ENCODE measurements at places on chromosomes 16 and 17.

DNA sequence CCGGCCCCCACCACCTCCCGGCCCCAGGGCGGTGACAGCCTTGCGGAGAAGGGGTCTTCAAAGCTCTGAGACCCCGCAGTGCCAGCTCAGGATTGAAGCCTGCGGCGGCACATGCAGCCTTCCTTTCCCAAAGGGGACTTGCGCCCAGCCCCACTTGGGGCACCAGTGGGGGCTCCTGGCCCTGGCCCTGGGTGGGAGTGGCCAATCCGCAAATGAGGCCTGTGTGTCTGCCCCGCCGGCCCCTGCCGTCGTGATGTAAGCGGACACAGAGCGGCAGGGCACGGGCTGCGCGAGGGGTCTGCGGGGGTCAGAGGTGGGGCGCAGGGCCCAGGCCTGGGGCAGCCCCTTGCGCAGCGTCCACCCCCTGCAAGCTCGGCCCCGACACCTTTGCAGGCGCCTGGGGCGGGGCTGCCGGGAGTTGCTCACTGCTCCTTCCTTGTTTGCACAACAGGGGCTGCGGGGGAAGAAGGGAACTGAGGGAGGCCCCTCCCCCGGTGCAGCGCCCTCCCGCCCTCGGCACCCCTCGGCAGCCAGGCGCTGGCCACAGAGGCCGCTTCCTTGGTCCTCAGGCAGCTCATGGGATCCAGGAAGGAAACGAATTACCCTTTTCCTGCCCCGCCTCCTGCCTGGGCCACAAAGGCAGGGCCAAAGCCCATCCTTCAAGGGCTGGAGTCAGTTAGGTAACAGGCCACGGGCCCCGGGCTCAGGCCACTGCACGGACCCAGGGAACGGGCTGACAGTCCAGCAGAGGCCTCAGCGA lies 2.9 kb downstream of the SLC16A3 start:
- no peak for DNase-seq

GRCh38 chr16:6857575-6857974 lies 475.1 kb upstream of the RBFOX1 start:
- DNase-seq, result no peak

DNA sequence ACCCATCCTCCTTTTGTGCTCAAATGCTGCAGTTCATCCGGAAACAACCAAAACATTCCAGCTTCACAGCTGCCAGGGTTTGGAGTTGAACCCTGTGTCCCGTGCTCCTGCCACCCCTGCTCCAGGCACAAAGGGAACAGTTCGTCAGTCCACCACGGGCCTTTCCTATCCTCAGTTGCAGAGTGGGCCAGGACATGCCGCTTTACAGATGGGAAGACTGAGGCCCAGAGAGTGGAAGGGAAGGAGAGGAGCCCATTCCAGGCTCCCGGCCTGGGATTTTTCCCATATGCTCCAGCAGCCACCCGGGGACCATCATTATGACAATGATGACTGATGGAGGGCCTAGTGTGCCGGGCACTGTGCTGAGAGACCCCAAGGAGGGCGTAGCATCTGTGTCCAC lies 27.6 kb downstream of the RAI1 start:
- no peak for DNase-seq

DNA sequence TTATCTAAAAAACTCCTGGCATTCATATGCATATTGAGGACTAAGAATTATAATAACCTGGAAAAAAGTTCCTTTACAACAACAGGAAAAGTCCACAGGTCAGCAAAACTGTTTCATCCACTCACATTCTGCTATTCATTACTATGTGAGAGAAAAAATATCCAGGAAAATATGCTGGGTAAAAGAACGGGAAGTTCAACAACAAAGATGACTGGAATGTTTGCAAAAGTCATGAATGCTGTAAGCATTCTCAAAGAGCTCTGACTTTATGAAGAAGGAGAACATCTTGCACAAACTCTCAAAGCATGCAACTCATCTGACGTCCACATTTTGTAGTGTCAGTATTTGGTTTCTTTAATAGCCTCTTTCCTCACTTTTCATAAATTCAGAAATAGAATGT lies 56.9 kb upstream of the ALDH3A1 start:
- no peak for DNase-seq

DNA sequence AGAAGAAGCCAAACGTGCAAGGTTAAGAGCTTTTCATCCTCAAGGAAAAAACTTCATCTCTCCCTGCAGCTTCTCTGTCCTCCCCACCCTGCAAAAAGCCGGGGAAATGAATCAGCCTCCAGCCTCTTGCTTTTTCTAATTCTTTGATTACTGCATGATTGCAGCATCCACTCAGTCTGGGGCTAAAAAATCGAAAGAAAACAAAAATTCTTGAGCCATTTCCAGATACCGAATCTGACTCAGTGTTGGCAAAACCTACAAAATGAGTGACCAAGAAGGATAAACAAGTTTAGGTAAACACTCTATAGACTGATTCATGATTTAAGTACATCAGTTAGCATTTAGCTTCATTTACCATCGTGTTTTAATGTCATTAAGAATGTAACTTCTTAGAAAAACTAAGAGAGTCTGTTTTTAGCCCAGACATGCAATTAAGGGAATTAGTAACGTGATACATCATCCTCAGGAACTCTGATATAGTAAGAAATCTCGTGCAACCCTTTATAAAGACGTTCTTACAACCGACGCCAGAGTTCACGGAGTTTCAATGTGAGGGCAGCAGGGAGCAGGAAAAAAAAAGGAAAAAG lies 287.3 kb upstream of the FOXF1 start:
- no peak for DNase-seq

DNA sequence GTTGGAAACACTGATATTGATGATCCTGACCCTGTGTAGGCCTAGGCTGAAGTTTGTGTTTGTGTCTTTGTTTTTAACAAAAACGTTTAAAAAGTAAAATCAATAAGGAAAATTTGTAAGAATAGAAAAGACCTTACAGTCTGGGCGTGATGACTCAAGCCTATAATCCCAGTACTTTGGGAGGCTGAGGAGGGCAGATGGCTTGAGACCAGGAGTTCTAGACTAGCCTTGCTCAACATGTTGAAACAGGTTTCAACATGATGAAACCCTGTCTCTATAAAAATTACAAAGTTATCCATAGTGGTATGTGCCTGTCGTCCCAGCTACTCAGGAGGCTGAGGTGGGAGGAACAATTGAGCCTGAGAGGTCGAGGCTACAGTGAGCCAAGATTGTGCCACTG lies 18.3 kb upstream of the TOM1L1 start:
- DNase-seq, result no peak

DNA sequence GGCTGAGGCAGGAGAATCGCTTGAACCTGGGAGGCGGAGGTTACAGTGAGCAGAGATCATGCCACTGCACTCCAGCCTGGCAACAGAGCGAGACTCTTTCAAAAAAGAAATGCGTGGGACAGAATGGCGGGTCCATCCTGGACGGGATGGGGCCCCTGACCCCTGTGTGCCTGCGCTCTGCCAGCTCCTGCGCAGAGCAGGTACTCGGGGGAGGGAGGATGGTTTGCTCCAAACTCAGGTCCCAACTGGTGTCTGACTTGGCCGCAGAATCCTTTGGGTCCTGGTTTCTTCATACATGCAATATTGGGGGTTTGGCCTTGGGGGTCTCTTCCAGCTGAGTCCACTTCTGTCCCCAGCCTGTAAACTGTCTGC lies 10.4 kb downstream of the CHMP6 start:
- DNase-seq, result no peak

DNA sequence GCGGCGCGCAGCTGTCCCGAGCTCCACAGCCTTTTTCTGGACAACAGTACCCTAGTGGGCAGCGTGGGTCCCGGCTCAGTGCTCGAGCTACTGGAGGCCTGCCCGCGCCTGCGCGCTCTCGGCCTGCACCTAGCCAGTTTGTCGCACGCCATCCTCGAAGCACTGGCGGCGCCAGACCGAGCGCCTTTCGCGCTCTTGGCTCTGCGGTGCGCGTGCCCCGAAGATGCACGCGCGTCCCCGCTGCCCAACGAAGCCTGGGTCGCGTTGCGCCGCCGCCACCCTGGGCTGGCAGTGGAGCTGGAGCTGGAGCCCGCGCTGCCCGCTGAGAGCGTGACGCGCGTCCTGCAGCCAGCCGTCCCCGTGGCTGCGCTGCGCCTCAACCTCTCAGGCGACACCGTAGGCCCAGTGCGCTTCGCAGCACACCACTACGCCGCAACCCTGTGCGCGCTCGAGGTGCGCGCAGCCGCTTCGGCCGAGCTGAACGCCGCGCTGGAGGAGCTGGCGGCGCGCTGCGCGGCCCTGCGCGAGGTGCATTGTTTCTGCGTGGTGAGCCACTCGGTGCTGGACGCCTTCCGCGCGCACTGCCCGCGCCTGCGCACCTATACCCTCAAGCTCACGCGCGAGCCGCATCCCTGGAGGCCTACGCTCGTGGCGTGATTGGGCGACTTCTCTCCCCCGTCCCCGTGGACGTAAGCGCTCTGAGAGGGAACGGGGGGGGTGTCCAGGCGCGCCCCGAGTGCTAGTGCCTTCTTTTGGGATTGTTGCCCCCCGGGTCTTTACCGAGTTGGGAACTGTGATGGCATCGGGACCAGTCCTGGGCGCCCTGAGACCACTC lies 1.2 kb upstream of the HSF4 start:
- no peak for DNase-seq

DNA sequence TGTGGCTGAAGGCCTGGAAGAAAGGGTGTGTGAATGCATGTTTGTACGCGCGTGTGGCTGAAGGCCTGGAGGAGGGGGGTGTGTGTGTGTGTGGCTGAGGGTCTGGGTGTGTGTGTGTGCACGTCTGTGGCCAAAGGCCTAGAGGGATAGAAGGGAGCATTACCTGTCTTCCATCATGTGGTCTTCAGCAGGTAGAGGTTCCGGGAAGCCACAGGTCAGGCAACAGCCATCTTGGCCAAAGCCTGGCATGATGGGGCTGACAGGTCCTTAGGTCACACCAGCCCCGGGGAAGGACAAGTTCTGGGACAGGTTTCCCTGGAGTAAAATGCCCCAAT lies 5.2 kb downstream of the LITAFD start:
- no peak for DNase-seq

DNA sequence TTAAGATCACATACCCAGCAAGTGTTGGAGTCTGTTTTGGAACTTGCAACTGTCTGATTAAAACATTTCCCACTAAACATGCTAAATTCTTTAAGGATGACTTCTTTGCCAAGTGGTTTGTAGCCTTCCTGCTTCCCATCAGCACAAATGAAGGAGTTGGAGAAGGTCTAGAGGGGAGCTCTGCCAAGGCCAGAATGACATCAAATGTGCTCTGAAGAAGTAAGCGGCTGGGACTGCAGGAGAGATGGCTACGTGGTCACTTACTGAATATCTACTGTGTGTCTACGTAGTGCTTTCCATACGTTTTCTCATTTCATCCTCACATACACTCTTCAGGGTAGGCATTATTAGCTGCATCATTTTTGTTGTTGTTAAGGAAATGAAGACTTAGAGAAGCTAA lies 135.7 kb upstream of the NLRP1 start:
- no peak for DNase-seq

GRCh38 chr17:6457688-6458459 lies 13.6 kb downstream of the PIMREG start:
- DNase-seq, result no peak

- DNase-seq, result no peak
These were observed 129.6 kb downstream of the CPPED1 start for GRCh38 chr16:12674071-12674470.

DNA sequence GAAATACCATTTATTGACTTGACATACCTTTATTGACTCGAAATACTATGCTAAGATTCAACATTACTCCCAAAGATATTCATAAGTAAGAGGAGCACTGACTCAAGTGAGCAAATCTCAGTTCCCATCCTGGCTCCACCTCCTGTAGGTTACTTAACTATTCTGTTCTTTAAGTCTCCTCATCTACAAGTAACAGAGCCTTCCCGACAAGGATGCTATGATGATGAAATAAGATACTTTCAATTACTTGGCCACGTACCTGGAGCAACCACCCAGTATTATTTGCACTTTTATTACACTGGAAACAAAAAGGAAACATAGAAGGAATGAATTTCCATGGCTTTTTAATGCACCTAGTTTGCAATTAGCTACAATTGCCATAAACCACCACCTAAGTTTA lies 16.3 kb downstream of the KANSL1 start:
- DNase-seq, result no peak

GRCh38 chr17:20612635-20613034 lies 33.1 kb downstream of the CDRT15L2 start:
- no peak for DNase-seq

- DNase-seq, result no peak
These were observed 54.9 kb upstream of the WSB1 start for GRCh38 chr17:27239046-27239445.

GRCh38 chr16:3305109-3306068 lies at the start of the genes TIGD7 and ZNF75A:
TIGD7 (minus strand) TSS chr16:3305430; CDS start chr16:3300614, 4,816 bp downstream.
ZNF75A (plus strand) TSS chr16:3305497; CDS start chr16:3308429, 2,932 bp downstream.
- DNase-seq, result no peak

GRCh38 chr16:29743827-29744531 lies 1.8 kb downstream of the C16orf54 start:
- no peak for DNase-seq

GRCh38 chr17:2749784-2750181 lies 331 bp upstream of the CCDC92B start:
- DNase-seq, result no peak

DNA sequence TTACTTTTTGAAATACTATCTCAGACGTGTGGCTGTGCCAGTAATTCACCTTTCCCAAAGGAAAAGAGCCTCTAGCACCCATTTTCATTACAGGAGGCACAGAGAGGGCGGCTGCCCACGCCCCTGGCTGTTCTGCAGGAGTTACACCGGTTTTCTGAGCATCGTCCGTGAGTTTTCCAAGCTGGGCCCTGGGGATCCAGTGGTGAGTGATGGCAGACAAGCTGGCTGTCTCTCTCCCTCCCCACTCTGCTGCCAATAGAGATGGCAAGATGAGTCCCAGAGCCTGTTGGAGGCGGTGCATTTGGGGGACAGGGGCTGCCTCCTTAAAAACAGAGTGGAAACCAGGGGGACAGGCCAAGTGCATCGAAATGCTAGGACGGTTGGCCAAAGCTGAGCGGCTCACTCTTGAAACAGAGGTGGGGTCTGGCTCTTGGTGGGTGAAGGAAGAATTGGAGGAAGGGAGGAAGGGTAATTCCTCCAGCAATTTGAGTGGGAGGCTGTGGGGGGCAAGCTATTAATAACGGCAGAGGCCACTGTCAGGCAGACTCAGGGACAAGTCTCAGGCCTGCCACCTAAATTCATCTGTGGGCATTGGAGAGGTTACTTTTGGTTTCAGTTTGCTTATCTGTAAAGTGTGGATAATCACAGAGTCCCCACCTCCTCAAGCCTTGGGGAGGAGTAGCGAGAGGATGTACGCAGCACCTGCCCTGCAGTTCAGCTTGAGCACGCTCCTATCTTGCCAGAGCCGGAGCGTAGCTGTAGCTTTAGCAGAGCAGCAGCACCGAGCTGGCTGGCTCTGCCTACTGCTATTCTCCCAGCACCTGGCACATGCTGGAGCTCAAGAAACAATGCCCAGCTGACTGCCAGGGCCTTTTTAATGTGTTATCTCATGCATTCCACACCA lies 7.5 kb upstream of the NOS2 start:
- no peak for DNase-seq

All from cortex of kidney (tissue), 1 donor.